ENCODE measurements at places on chromosomes 7 and 10.

DNA sequence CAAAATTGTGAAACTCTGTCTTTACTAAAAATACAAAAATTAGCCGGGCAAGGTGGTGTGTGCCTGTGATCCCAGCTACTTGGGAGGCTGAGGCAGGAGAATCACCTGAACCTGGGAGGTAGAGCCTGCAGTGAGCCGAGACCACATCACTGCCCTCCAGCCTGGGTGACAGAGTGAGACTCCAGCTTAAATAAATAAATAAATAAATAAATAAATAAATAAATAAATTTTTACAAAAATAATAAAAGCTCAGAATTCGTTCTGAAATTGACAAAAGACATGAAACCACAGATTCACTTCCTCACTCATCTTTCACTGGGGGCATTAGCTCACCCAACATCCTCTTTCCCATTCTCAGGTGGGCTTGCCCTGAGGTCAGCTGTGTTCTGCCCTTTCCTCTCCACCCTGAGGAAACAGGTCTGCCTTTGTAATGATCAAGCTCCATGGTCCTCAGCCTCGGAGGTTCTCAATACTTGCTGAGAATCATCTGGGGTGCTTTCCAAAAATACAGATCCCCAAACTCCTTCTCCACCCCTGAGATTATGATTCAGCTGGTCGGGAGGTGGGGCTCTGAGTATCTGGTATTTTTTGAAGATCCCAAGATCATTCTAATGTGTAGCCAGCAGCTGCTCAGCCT, 29.2 kb upstream of the APBB1IP start:
- DNase-seq = no peak

DNA sequence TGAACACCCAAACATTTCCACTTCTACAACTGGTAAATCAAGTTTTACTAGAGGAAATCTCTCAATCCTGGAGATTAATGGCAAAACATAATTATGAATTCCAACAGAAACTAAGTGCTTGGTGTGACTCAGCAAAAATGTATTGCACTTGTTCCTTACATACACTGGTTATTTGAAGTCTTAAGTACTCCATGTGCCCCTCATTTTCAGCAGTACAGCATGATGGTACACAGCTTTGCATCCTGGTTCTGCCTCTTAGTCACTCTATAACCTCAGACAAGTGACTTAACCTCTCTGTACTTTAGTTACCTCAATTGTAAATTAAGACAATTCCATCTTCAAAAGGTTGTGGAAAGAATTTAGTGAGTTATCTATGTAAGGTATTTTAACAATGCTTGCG, 12.9 kb downstream of the SLC16A12 start:
- DNase-seq = no peak

DNA sequence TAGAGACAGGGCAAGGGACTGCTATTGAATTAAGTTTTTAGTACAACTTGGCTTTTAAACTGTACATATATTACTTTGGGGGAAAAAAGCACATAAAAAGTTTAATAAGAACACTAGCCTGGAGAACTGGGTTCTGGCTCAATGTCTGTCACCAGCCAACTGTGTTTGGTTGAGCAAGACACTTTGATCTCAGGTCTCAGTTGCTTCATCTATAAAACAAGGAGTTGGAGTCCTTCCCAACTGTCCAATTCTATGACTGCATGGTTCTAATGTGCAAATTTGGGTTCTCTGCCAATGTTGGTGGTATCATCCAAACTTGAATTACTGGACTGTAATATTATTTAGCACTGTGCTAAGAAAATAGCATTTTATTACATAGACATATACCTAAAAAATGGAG, 50.3 kb downstream of the ATXN7L1 start:
- DNase-seq = no peak

- no peak for DNase-seq
Measured at GRCh38 chr10:96441322-96441885, 72.3 kb downstream of the TLL2 start.

GRCh38 chr10:17179002-17179401, 22.5 kb downstream of the TRDMT1 start:
- no peak for DNase-seq

DNA sequence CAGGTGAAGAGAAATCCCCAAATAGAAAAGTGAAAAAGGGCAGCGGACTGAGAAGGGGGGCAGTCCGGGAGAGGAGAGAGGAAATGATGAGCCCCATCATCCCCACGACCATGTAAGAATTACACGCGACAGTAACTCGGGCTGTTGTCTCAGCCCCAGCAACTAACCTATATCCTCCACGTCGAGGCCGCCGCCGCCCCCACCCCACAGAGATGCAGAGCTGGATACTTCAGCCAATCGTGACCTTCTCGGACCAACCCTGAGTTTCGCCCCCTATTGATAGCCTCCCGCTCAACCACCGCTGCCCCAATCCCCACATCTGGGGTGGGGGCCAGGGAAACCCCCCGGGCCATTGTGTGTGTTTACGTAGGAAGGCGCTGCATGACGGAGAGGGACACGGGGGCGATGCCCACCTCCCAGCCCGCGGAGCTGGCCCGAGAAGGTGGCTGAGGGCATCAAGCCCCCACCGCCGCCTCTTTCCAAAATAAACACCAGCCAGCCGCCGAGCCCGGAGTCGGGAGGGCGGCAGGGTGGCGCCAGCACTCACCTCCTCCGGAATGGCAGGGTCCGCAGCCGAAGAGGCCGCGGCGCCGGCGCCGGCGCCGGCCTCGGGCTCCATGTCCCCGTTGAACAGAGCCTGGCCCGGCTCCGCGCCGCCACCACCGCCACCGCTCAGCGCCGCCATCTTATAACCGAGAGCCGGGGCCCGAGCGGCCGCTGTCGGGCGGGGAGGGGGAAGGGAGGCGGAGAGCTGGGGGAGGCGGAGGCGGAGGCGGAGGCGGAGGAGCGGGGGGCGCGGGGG, 509 bp downstream of the BRAF start:
- DNase-seq = peak; percentile 59

DNA sequence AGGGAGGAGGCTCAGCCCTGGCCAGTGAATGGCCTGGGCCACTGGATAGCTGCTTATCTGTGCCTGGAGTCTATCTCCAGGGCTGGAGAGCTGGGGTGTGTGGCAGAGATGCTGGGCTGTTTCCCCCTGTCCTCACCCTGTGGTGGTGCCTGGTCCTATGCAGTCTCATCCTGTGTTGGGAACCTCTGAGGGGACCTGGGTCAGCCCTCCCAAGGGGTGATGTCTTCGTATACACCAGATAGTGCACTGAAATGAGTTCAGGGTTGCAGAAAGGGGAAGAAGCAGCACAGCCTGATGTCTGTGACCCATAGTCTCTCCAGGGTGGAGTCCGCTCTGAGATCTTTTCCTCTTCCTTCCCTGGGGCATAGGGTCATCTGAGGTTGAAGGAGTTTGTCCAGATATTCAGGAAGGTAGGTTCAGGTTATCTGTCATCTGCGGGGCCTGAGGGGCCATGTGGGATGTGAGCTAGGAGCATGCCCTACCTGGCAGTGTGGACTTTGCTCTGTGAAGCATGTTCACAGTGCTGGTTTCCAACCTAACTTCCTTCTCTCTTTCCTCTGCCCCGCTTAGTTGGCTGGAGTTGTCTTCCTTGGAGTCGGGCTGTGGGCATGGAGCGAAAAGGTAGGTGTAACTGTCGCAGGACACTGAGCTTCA, 33.4 kb upstream of the SH2D4B start:
- no peak for DNase-seq
